ENCODE measurements at places on chromosomes 2 and 18. TPM values are rescaled to one million over a fixed set of nuclear protein-coding genes. Genes with fewer than 3 reads are reported as not detected.

- H3K27ac ChIP-seq: no peak overlapping the region
- no peak for DNase-seq
- H3K4me3 ChIP-seq: no peak overlapping the region
- peaks cover 18% of the 10 kb centered on the region for H3K36me3 ChIP-seq
- no peaks in the 10 kb centered on the region for H3K27me3 ChIP-seq
Measured at GRCh38 chr2:159410276-159410675, 123.8 kb upstream of the WDSUB1 start.

- H3K27me3 ChIP-seq: peaks cover 9% of the 10 kb centered on the region
- no peak overlapping the region for H3K4me3 ChIP-seq
- peaks cover 15% of the 10 kb centered on the region for H3K4me1 ChIP-seq
- H3K27ac ChIP-seq: no peak overlapping the region
Measured at GRCh38 chr2:27117995-27118524, 868 bp downstream of the CGREF1 start.

- no peaks in the 10 kb centered on the region for H3K4me1 ChIP-seq
- DNase-seq: no peak
- no peaks in the 10 kb centered on the region for H3K36me3 ChIP-seq
- H3K27me3 ChIP-seq: no peaks in the 10 kb centered on the region
- H3K27ac ChIP-seq: no peak overlapping the region
- H3K4me3 ChIP-seq: no peak overlapping the region
Measured at GRCh38 chr2:196899976-196900375, 26.5 kb downstream of the PGAP1 start.

GRCh38 chr2:144971786-144972335 lies 451.9 kb upstream of the ZEB2 start:
- H3K27ac ChIP-seq: no peak overlapping the region
- DNase-seq: no peak
- H3K4me3 ChIP-seq: no peak overlapping the region
- H3K27me3 ChIP-seq: no peaks in the 10 kb centered on the region
- H3K4me1 ChIP-seq: no peaks in the 10 kb centered on the region

CD8B2 gene
- 0.36 TPM for total RNA-seq

DNA sequence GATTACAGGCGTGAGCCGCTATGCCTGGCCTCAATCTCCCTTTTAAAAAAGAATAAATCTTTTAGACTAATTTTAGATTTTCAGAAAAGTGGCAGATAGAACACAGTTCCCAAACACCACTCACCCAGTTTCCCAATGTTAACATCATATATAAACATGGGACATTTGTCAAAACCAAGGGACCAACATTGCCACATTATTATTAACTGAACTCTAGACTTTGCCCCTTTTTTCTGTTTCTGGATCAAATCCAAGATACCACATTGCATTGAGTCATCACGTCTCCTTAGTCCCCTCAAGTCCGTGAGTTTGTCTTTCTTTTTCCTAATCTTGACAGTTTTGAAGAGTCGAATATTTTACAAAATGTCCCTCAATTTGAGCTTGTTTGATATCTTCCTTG lies 2.4 kb downstream of the C2orf42 start:
- H3K27ac ChIP-seq: no peak overlapping the region
- DNase-seq: no peak

ARHGAP25 gene
- total RNA-seq: 180 TPM

GRCh38 chr18:73841661-73842060 lies 306.0 kb downstream of the FBXO15 start:
- H3K36me3 ChIP-seq: no peaks in the 10 kb centered on the region
- no peak for DNase-seq
- H3K27me3 ChIP-seq: no peaks in the 10 kb centered on the region
- H3K4me1 ChIP-seq: no peaks in the 10 kb centered on the region
- no peak overlapping the region for H3K4me3 ChIP-seq

SLC9A4 gene
- 0.38 TPM for total RNA-seq

MFSD2B gene
- total RNA-seq: 0.93 TPM

IL36A gene
- total RNA-seq: not detected

DNA sequence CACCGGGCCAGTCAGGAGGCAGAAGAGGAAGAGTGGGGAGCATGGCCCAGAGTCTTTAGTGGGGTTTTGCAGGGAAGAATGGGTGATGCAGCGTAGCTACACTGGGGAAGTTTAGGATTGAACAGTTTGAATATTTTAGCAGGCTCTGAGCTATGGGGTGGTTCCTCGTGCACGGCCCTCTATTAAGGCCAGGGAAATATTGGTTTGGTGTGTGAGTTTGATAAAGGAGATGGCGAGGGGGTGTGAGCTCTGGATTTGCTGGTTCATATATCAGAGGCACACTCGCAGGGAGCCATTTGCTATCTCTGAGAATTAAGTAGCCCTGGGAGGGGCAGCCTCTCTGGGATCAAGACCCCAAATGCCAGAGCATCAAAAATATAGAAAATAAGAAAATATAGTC lies 50.1 kb downstream of the BOLA3 start:
- H3K4me3 ChIP-seq: no peak overlapping the region
- H3K27me3 ChIP-seq: no peaks in the 10 kb centered on the region
- no peak for DNase-seq
- no peak overlapping the region for H3K27ac ChIP-seq
- peaks cover 66% of the 10 kb centered on the region for H3K36me3 ChIP-seq

GRCh38 chr2:48849770-48850169 lies 94.2 kb upstream of the LHCGR start:
- H3K4me3 ChIP-seq: no peak overlapping the region
- DNase-seq: no peak
- H3K36me3 ChIP-seq: no peaks in the 10 kb centered on the region
- H3K27ac ChIP-seq: no peak overlapping the region
- no peaks in the 10 kb centered on the region for H3K4me1 ChIP-seq
